Activated CD4-positive, alpha-beta T cell treated with anti-CD3 and anti-CD28 coated beads for 4 hours (primary cell): ENCODE measurements at places on chromosomes 1 and 21.

- no peak for DNase-seq
Measured at GRCh38 chr1:27351541-27352107, 9.8 kb downstream of the SYTL1 start.

DNA sequence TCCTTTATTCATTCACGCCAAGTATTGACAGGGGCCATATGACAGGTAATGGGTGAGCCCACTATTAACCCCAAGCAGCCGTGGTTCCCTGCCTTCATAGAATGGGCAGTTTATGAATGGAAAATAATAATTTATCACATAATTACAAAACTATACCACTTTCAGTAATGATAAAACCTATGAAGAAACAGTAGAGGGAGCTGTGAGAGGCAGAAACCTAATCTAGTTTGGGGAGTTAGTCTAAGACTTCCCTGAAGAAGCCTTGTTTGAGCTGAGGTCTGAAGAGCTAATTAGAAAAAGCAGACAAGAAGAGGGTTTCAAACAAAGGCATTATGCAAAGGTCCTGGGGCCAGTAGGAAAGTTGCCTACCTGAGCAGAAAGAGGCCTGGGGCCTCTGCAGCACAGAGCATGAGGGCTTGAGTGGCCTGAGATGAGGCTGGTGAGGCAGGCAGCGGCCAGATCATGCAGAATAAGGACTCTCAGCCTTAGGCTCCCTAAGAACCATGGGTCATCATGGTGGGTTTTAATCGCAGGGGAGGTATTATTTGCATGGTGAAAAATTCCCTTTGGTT lies 142.8 kb downstream of the ATG4C start:
- no peak for DNase-seq

GRCh38 chr21:37437376-37438080 lies 71.0 kb downstream of the DYRK1A start:
- DNase-seq, result no peak

- no peak for DNase-seq
Measured at GRCh38 chr21:41090981-41091380, 77.0 kb upstream of the BACE2 start.

- DNase-seq, result no peak
Measured at GRCh38 chr1:112995890-112996289, 39.9 kb upstream of the SLC16A1 start.

- DNase-seq, result no peak
Measured at GRCh38 chr1:65195495-65196417, 47.8 kb downstream of the AK4 start.

GRCh38 chr1:1082776-1083415 lies 8.8 kb upstream of the RNF223 start:
- no peak for DNase-seq

DNA sequence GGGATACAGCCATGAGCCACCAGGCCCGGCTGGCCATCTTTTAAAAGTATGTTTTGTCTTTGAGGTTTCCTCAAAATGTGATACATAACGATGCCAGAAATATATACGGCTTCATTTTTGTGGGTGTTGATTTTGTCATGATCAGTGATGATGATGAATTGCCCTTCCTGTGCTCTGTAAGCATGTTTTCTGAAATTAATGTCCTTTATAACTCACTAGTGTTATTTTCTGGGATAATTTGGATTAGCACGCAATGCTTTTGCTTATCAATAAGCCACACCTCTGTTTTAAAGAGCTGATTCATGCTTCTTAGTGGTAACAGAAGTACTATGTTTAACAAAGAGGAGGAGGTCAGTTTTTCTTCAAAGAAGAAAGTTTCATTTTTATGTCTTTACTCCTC lies 25.6 kb downstream of the PHACTR4 start:
- DNase-seq, result no peak

GRCh38 chr1:229342656-229343569 lies at the start of gene CCSAP:
CCSAP (minus strand) TSS chr1:229343047; CDS start chr1:229342465, 582 bp downstream.
- DNase-seq, result peak; percentile 63

GRCh38 chr1:247064304-247064703 lies 14.3 kb downstream of the ZNF670 start:
- DNase-seq, result no peak

GRCh38 chr1:229203030-229203751 lies 67.7 kb upstream of the RAB4A start:
- DNase-seq, result no peak

DNA sequence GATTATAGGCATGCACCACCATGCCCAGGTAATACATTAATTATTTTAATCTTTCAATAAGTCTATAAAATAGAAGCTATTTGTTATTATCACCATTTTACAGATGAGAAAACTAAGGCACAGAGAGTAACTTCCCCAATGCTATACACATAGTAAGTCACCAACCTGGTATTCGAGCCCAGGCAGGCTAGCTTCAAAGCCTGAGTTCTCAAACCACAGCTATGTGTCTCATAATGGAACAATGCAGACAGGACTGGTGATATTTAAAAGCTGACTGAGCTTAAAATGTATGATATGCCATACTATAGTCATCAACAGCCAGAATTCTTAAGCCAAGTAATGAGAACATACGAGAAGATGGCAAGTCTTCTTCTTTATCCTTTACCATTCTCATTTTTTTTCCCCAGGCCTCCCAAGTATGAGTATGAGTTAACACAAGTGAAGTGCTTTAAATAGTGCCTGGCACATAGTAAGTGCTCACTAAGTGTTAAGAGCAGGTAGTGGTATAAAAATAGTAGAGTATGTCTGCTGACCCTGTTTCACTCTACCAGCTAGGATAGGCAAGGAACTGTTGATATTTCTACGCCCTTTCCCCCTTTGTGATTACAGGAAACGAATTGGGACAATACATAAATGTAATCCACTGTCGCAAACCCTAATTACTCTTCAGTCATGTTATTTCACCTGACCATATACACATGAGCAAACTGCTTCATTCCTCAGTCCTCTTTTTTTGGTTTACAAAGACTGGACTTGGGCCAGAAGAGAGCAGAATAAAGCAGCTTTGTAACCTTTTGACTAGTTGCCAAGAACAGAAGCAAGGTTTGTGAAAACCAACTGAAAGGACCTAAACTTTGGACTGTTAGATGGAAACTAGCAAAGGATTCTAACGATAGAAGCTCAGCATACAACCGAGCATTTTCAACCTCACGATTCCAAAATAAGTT lies 9.5 kb downstream of the EYA3 start:
- no peak for DNase-seq

DNA sequence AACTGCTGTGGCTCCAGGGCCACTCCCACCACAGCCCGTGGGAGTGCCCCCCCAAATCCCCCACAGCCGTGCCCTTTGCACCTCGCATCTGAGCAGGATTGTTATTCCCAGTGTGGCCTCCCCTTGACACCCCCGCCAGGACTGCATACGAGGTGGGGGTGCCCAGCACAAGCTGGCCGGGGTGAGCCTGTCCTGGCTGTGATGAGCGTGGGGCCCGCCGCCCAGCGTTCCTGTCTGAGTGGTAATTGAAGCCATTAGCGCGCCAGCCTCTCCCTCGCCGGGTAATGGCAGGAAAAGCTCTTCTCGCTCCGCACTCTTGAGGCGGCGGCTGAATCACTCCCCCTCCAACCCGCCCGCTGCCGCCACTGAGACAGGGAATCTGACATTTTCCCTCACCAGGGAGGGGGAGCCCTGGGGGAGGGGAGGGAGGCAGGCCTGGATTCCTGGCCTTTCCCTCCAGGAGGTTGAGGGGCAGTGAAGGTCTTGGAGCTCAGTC lies 27.7 kb downstream of the PTPRF start:
- DNase-seq, result no peak

DNA sequence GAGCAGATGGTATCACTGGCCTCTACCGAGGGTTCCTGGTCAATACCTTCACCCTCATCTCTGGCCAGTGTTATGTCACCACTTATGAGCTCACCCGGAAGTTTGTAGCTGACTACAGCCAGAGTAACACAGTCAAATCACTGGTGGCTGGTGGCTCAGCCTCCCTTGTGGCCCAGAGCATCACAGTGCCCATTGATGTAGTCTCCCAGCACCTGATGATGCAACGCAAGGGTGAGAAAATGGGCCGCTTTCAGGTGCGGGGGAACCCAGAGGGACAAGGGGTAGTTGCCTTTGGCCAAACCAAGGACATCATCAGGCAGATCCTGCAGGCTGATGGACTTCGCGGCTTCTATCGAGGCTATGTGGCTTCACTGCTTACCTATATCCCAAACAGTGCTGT lies 6.1 kb downstream of the SLC25A44 start:
- no peak for DNase-seq

GRCh38 chr1:115238336-115239147 lies 99.5 kb downstream of the NGF start:
- DNase-seq, result no peak

DNA sequence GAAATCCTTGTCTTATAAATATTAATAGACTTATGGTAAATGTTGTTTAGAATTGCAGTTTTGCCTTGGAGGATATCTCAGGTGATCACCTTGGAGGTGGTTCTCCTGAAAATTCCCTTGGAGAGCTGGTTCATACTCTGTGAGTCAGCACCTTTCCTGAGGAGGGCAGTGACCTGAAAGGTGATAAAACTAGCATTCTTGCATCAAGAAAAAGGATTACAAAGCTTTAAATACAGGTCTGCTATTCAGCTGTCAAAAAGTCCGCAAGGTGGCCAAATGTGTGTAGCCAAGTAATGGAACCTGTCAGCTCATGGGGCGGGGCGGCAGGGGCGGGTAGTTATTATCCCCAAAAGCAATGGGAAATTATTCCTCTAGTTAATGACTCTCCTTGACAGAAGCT lies 52.8 kb upstream of the EDARADD start:
- no peak for DNase-seq

- no peak for DNase-seq
Measured at GRCh38 chr1:85148524-85149250, 52.1 kb downstream of the SYDE2 start.

- no peak for DNase-seq
Measured at GRCh38 chr1:34360574-34360973, 183.9 kb downstream of the C1orf94 start.

DNA sequence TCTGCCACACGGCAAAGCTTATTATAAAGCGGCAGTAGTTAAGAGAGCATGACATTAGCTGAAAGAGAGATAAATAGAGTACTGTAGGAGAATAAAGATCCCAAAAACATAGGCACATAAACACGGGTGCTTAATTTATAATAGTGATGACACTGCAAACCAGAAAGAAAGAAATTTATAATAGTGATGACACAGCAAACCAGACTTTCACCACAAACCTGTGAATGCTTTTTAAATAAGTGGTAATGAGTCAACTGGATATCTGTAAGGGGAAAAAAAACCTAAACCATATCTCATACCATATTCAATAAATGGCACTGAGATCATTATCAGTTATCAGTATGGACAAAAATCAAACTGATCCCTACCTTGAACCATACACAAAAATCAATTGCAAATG lies 25.5 kb downstream of the USP1 start:
- DNase-seq, result no peak

GRCh38 chr1:85935234-85935633 lies 221.3 kb downstream of the COL24A1 start:
- no peak for DNase-seq

DNA sequence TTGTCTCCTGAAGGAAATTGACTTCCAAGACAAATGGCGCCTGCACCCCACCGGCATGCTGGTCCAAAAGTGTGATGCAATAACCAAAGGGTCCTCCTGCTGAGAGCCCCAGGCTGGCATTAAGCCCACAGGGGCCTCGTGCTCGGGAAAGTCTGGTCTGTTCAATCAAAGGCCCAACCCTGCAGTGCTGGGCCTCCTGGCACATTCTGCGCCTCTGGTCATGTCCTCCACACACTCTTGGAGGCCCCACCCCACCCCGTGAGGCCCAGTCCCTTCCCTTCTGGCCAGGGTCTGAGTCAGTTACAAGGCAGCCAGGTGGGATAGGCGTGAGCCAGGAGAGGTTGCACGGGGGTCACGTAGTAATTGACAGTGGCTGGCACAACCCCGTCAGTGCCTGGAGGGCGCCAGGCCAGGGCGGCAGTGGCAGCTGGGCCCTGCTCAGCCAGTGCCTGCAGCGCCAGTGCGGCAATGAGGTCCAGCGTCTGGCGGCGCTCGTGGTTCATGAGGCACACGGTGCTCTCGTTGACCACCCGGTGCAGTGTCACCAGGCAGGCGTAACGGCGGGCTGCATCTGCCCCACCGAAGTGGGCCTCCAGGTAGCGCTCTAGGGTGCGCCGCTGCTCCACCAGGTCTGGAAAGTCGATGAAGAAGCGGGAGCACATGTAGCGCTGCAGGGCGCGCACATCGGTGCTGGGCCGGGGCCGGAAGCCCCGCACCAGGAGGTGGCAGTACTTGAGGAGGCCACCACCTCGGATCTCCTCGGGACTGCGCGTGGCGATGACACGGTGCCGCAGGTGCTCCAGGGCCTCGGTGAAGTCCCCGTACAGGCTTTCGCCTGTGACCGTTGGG lies 6.8 kb downstream of the TENT5B start:
- no peak for DNase-seq

- no peak for DNase-seq
Measured at GRCh38 chr1:217139513-217139912, 416.3 kb upstream of the ESRRG start.
